T-helper 22 cell (primary cell): ENCODE measurements at places on chromosomes 16 and 17.

- no peak for DNase-seq
These were observed 35.6 kb downstream of the SDR42E1 start for GRCh38 chr16:81975637-81976036.

DNA sequence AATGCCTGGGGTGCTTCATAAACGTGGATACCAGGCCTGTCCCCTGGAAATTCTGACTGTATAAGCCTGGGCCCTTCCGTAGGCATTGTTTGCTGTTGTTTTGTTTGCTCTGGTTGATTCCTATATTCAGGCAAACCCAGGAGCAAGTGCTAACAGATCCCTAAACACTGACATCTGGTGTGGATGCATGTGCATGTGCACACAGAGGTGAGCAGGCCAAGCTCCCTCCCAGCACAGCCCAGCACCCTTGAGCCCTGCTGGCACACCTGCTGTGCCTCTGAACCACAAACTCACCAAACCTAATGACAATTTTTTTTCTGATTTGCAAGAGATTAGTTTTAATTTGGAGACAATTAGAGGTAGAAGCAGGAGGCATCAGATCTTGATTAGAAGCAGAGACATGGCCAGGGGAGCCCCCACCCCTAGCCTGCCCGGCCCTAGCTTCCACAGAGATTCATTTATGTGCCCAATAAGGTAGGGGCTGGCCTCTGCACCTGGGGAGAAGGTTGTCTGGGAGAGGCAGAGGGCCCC lies 40.4 kb downstream of the TMEM132E start:
- DNase-seq = no peak

DNA sequence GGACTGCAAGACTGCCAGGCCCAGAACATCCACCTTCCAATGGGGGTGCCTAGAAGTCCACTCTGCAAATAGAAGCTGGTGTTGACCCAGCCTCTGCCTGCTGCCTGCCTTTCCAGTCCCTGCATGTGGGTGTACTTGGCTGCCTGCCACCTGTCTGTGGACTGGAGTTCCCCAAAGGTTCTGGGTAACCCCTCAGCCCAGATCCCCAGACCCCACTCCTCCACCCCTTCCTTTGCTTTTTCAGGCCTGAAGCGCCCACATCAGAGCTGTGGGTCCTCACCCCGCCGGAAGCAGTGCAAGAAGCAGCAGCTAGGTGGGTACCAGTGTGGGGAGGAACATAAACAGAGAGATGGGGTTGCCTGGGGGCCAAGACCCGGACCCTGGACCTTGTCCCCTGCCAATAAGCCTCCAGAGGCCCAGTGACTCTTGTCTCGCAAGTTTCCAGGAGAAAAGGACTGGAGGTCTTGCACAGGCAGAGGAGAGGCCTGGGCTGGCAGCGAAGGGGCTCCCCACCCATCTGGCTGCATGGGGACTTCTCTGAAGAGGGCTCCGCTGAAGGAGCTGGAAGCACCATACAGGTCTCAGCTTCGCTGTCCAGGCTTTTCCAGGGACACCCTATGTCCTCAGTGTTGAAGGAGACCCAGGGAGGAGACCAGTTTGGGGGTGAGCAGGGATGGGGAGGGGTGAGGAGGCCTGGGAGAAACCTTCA lies 34.3 kb downstream of the NLRC5 start:
- peak; percentile 82 for DNase-seq

GRCh38 chr17:2551493-2551892 lies 39.8 kb upstream of the METTL16 start:
- no peak for DNase-seq

DNA sequence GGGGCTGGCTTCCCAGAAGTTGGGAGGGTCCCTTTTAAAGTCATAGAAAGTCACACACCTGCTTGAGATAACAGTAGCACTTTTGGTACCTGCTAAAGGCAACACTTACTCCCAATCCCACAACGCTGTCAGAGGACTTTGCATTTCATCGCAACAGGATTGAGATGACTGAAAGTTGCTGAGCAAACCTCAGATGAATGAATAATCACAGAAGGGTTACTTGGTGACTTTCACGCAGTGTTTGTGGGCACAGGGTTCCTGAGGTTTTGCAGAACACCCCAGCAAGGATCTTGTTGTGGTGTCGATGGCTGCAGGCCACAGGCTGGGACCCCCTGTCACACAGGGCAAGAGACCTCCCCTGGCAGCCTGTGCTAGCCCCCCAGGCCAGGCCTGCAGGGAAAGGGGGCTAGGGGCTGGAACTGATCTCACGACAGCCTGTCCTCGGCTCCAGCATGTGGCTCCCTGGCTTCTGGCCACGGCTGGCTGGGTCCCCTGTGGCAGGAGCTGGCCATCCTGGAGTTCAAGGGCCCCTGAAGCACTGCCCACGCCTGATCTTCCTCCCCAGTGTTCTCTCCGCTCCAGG lies 79.4 kb upstream of the CBX4 start:
- no peak for DNase-seq

- no peak for DNase-seq
These were observed 130.6 kb upstream of the TOX3 start for GRCh38 chr16:52677501-52677900.

- no peak for DNase-seq
These were observed 148.3 kb downstream of the CDH8 start for GRCh38 chr16:61887903-61888302.

- no peak for DNase-seq
These were observed 24.2 kb upstream of the NXPH3 start for GRCh38 chr17:49551221-49552069.
